Spinal cord (tissue), 10 donors: ENCODE measurements at places on chromosomes 7 and 10.
A peak's percentile ranks its signal among the peaks of the same experiment; 100 is the strongest.

GRCh38 chr10:33353853-33354252 lies 19.4 kb upstream of the NRP1 start:
- DNase-seq, result no peak
- H3K36me3 ChIP-seq, result no peaks in the 10 kb centered on the region
- no peak overlapping the region for H3K27ac ChIP-seq
- H3K4me1 ChIP-seq, result no peaks in the 10 kb centered on the region
- no peaks in the 10 kb centered on the region for H3K27me3 ChIP-seq

GRCh38 chr7:26202019-26202990 lies 760 bp downstream of the CBX3 start:
- DNase-seq, result peak; percentile 64
- H3K4me3 ChIP-seq, result peak overlapping the region; percentile 100
- peak overlapping the region; percentile 100 for H3K27ac ChIP-seq
- H3K36me3 ChIP-seq, result peaks cover 12% of the 10 kb centered on the region
- peaks cover 4% of the 10 kb centered on the region for H3K4me1 ChIP-seq

DNA sequence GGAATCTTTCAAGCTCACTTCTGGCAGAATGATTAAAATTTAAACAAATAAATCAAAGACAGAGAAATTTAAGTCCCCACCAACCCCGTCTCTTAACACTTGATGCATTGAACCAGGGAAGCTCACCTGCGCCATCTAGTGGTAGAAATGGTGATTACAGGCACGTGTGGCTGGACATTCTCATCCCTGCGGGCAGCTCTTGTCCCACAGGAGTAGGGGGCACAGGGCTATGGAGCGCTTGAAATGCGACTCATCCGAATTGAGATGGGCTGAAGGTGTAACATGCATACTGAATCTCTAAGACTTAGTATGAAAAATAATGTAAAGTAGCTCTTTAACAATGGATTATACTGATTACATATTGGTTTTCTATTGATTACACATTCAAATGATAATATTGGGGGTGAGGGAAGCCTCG lies 24.8 kb upstream of the SLIT1 start:
- H3K4me1 ChIP-seq, result peaks cover 5% of the 10 kb centered on the region
- H3K27ac ChIP-seq, result no peak overlapping the region
- no peaks in the 10 kb centered on the region for H3K27me3 ChIP-seq
- H3K4me3 ChIP-seq, result no peak overlapping the region
- H3K36me3 ChIP-seq, result no peaks in the 10 kb centered on the region
- DNase-seq, result peak; percentile 91

DNA sequence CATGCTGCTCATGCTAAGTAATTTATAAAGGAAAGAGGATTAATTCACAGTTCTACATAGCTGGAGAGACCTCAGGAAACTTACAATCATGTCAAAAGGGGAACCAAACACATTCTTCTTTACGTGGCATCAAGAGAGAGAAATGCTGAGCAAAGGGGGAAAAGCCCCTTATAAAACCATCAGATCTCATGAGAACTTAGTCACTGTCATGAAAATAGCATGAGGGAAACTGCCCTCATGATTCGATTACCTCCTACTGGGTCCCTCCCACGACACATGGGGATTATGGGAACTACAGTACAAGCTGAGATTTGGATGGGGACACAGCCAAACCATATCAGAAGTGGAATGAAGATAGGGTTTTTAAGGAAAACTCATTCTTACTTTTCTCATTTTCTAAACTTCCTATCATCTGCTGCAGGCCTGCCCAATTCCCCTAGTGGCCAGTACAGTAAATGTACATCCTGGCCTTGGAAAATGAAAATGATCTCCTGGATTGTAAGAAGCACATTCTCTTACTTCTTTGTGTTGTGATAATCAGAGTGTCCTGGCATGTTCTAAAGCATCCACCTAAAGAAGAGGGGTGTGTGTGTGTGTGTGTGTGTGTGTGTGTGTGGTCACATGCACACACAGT lies 421.5 kb downstream of the LRMDA start:
- H3K36me3 ChIP-seq, result no peaks in the 10 kb centered on the region
- no peak overlapping the region for H3K4me3 ChIP-seq
- H3K27me3 ChIP-seq, result no peaks in the 10 kb centered on the region
- DNase-seq, result no peak

DNA sequence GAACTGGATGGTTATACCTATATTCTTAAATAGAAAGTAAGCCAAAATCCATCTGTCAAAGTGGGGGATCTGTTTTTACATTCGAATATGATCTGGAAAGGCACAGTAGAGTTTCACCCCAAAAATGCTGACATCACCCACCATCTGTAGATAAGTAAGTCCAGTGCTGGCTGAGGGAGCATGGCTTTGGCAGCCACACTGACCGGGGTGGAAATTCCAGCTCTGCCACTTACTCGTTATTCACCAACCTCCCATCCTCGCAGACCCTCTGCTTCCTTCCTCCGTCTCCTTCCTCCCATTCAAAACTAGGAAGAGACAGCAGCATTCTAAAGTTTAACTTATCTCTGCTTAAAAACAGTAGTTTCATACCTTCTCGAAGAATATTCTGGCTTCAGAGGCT lies 84.9 kb upstream of the GATA3 start:
- no peaks in the 10 kb centered on the region for H3K27me3 ChIP-seq
- no peak overlapping the region for H3K4me3 ChIP-seq
- no peak overlapping the region for H3K27ac ChIP-seq
- no peaks in the 10 kb centered on the region for H3K4me1 ChIP-seq
- H3K36me3 ChIP-seq, result peaks cover 2% of the 10 kb centered on the region

- no peak overlapping the region for H3K27ac ChIP-seq
- H3K4me3 ChIP-seq, result no peak overlapping the region
- H3K27me3 ChIP-seq, result peaks cover 28% of the 10 kb centered on the region
- no peak for DNase-seq
Measured at GRCh38 chr7:155489158-155489840, 31.4 kb downstream of the EN2 start.

DNA sequence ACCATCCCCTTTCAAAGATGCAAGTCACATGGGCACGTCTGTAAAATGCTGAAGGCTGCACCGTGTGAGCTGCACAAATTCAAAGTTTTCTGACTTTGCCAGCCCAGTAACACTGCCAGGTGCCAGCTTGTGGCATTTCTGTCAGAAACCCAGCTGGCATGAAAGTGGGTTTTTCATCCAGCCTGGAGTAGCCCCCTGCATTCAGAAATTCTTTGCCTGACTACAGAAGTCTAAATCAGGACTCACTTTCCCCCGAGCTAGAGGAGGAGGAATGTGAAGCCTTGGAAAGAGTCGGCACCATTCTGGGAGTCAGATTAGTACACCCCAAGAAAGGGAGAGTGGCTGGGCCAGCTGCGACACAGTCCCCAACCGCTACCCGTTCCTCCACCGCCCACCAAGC lies 56.7 kb upstream of the EN2 start:
- peaks cover 44% of the 10 kb centered on the region for H3K4me1 ChIP-seq
- H3K27me3 ChIP-seq, result peaks cover 4% of the 10 kb centered on the region
- H3K36me3 ChIP-seq, result no peaks in the 10 kb centered on the region
- no peak overlapping the region for H3K4me3 ChIP-seq
- DNase-seq, result no peak
- no peak overlapping the region for H3K27ac ChIP-seq

- no peak overlapping the region for H3K27ac ChIP-seq
- H3K27me3 ChIP-seq, result no peaks in the 10 kb centered on the region
- H3K4me1 ChIP-seq, result peaks cover 89% of the 10 kb centered on the region
- H3K4me3 ChIP-seq, result no peak overlapping the region
- peaks cover 28% of the 10 kb centered on the region for H3K36me3 ChIP-seq
Measured at GRCh38 chr10:79189853-79190435, 121.2 kb downstream of the ZMIZ1 start.

GRCh38 chr7:118517275-118517674 lies 292.8 kb downstream of the ANKRD7 start:
- no peak overlapping the region for H3K4me3 ChIP-seq
- H3K27ac ChIP-seq, result no peak overlapping the region
- H3K36me3 ChIP-seq, result no peaks in the 10 kb centered on the region
- no peaks in the 10 kb centered on the region for H3K4me1 ChIP-seq
- H3K27me3 ChIP-seq, result no peaks in the 10 kb centered on the region

DNA sequence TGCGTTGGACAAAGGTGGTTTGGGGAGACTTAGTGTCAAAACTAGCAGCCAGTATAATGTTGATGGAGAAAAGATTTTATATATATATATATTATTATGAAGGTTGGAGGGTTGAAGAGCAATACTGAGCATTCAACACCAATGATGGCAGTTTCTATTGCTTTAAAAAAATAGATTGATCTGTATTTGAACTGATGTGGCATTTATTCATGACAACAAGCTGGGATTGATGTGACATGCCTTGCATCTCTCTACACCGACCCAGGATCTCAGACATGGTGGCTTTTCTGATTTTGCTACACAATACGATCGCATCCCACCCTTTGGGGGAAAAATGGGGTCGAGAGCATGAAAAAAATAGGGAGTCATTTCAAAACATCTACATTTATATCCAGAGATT lies 175.4 kb downstream of the POU6F2 start:
- DNase-seq, result no peak
- no peaks in the 10 kb centered on the region for H3K4me1 ChIP-seq
- no peak overlapping the region for H3K27ac ChIP-seq
- no peaks in the 10 kb centered on the region for H3K36me3 ChIP-seq

DNA sequence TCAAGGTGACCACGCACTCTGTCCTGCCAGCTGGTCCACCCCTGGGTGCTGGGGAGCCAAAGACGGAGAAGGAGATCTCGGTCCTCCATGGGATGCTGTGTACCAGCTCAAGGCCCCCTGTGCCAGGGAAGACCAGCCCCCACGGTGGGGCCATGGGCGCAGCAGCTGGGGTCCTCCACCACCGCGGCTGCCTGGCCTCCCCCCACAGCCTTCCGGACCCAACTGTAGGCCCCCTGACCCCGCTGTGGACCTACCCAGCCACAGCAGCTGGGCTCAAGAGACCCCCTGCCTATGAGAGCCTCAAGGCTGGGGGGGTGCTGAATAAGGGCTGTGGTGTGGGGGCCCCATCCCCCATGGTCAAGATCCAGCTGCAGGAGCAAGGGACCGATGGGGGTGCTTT lies 5.4 kb downstream of the NYAP1 start:
- peaks cover 76% of the 10 kb centered on the region for H3K36me3 ChIP-seq
- no peak overlapping the region for H3K4me3 ChIP-seq
- H3K4me1 ChIP-seq, result peaks cover 82% of the 10 kb centered on the region
- no peak overlapping the region for H3K27ac ChIP-seq
- DNase-seq, result no peak
- H3K27me3 ChIP-seq, result no peaks in the 10 kb centered on the region

DNA sequence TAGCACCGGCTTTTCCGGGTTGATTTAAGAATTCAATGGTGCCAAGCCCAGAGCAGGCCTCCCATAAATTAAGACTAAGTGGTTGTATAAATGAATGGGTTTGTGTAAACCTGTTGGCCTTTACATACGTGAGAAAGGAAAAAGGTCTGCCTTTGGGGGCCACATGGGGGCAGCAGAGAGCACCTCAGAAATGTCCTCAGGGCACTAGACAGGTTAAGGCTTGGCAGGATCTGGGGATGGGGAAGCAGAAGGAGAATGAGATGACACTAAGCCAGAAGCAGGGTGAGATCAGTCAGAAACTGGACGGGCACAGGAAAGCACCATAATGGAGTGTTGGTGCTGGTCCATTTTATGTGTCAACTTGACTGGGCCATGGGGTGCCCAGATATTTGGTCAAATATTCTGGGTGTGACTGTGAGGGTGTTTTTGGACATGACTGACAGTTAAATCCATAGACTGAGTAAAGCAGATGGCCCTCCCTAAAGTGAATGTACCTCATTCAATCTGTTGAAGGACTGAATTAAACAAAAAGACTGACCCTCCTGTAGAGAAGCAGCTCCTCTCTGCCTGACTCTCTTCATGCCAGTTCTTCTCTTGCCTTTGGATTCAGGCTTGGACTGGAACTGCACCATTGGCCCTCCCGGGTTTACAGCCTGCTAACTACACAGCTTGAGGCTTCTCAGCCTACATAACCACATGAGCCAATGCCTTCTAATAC lies 58.9 kb downstream of the FRMPD2 start:
- no peak overlapping the region for H3K4me3 ChIP-seq
- no peaks in the 10 kb centered on the region for H3K36me3 ChIP-seq
- peaks cover 4% of the 10 kb centered on the region for H3K4me1 ChIP-seq
- no peaks in the 10 kb centered on the region for H3K27me3 ChIP-seq
- peak; percentile 75 for DNase-seq

DNA sequence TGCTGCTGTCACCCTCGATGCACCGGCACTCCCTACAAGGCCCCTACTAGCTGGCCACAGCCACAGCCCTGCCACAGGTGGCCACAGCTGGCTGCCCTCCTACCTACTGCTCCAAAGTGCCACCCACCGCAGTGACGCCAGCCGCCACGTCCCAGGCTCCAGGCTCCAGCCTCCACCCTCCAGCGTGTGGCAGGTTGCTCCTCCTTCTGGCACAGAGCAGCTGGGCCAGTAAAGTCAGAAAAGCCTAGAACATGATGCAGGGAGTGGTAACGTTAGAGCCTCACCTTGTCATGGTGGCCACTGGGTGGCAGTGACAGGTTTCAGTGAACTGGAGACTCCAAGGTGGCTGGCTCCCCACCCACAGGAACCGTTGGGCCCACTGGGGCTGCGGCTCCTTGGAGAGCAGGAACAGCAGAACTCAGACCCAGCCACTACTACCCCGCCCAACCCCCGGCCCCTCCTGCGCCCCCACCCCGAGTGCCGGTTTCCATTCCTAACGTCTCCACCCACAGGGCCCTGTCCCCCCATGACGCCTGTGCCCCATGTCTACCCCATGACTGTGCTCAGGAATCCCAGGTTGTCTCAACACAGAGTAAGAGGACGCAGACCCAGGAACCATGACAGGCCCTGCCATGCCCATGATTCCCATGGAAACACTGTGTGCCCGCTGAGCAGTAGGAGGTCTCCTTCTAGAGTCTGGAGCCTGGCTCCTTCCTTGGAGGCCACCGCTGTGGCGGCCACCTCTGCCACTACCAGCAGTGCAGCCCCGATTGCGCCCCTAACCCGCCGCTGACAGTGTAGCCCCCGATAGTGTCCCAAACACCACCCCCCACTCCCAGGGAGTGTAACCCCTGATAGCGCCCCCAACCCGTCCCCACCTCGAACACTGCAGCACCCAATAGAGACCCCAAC lies 52.3 kb upstream of the ZNF33B start:
- no peak for DNase-seq
- no peak overlapping the region for H3K4me3 ChIP-seq
- H3K27ac ChIP-seq, result no peak overlapping the region
- H3K27me3 ChIP-seq, result no peaks in the 10 kb centered on the region

DNA sequence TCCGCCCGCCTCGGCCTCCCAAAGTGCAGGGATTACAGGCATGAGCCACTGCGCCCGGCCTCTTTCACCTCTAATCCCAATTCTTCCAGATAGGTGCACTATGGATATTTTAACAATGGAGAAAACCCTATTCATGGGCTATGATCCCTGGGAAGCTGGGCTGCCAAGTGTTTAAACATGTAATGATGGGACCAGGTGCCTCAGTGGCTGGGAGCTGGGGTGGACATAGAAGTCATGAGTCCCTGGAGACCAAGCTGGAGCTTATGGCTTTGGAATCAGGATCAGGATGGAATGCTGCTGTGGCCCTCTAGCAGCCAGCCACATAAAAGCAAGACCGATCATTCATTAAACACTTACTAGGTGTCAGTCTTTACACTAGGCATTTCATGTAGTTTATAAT lies 41.8 kb upstream of the IGFBP3 start:
- H3K27ac ChIP-seq, result no peak overlapping the region
- no peaks in the 10 kb centered on the region for H3K4me1 ChIP-seq
- no peak for DNase-seq
- no peak overlapping the region for H3K4me3 ChIP-seq
